ENCODE measurements at places on chromosomes 2 and 18.

DNA sequence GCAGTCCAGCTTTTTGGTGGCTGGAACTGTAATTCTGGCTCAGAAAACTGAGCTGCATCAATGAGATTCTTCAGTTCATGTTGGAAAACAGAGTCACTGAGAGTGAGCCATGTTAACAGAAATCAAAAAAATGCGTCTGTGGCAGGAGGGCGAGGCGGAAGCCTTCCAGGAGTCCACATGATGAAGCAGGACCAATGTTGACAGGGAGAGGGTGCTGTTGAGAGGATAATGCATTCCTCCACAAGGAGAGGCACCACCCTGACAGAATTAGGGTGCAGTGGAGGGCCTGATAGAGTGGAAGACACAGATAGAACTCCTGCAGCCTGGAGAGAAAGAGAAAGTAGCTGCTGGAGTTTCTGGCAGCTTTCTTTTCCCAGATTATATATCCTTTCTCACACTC is 111.5 kb downstream of the MGAT5 start:
- no peak for DNase-seq

GRCh38 chr2:18117592-18117991 is 239.1 kb downstream of the KCNS3 start:
- peak; percentile 24 for DNase-seq

DNA sequence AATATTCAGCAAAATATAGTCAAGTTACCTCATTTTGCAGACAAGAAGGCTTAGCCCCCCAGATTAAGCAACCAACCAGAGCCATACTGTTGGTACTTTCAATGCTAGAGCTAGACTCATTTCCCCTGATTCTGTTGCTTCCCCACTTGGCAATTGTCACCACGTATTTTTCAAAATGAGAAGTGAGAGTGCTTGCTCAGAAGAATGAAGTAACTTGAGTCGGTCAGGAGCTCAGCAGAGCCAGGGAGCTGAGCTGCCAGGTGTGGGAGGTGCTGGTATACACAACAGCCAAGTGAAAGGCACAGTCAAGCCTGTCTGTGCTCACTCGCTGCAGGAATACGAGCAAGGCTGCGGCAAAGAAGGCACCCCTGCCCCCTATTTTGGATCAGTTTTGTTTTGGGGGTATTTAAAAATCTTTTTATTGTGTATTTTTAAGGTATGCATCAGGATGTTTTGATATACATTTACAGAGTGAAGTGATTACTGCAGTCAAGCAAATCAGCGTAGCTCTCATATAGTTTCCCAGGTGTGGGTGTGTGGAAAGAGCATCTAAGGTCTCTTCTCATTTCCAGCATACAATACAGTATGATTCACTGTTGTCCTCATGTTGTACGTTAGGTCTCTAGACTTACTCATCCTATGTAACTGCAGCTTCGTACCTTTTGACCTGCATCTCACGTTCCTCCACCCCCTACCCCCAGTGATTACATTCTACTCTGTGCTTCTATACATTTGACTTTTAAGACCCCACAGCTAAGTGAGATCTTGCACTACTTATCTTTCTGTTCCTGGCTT is 62.4 kb downstream of the MRPS9 start:
- DNase-seq: peak; percentile 52

- no peak for DNase-seq
Observed at GRCh38 chr2:207041786-207042554, 102.7 kb downstream of the CPO start.

DNA sequence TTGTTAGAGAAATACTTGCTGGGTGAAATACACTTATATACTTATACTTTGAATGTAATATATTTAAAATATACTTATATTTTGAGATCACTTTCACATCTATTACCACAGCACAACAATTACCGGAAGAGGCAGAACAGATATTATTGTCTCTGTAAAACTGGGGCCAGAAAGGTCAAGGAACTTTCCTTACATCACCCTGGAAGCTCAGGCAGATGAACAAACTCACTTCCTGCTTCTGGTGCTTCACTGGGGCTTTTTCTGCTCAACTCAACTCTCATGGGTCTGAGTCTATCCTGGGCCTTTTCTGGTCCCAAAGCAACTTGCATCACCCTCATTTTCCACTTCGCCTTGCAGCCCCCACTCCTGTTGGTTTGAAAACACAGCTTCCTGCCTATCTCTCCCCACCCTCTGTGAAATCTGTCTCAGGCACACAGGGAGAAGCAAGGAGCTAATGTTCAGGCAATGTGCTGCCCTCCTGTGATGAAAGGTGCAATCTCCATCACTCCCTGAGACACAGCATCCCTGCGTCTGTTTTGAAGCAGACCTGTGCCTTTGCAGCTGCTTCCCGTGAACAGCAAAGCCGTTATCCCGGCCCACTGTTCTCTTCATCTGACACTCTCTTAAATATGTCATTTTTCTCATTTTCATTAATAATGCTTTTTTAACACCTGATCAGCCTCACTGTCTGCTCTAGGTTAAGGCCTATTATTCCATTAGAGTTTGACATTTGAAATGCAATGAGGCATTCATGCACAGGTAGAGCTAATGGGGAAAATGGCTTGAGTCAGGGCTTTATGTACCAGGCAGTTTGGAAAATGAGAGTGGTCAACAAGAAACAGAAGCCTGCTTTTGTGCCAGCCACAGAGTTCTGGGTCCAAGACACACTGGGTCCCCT is 251.9 kb upstream of the CHAC2 start:
- DNase-seq: no peak

- DNase-seq: no peak
Observed at GRCh38 chr18:46809145-46809544, 52.3 kb upstream of the ST8SIA5 start.
